LHCN-M2 (cell line): ENCODE measurements at places on chromosomes 6 and 20. TPM values are rescaled to one million over a fixed set of nuclear protein-coding genes. Genes with fewer than 3 reads are reported as not detected.

- DNase-seq = peak; percentile 7
Measured at GRCh38 chr6:122569230-122569771, 40.9 kb upstream of the PKIB start.

GRCh38 chr6:158072083-158072721, 90.5 kb downstream of the SYNJ2 start:
- DNase-seq = peak; percentile 67

Gene KCNB1
- 0.19 and 0.40 TPM in 2 replicates for total RNA-seq

GRCh38 chr6:91970700-91971099, 1383.8 kb upstream of the MAP3K7 start:
- peak; percentile 1 for DNase-seq

Gene AVP
- not detected in 2 replicates for total RNA-seq

DNA sequence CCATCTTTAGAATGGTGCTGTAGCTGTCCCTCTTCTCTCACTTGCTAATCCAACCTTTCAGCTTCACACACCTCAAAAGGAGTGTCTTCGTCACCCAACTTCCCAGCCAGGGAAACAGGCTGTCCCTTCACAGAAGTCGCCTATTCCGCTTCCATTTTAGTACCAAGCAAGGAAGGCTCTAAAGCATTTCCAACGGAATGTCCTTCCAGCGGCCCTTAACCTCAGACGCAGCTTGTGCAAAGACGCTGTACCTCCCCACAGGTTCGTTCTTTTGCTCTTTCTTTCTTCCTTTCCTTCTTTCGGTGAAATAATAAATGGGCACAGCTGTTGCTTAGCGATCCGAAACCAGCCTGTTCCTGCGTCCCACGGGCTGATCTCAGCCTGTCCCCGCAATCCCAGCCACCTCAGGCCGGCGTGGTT, 1.5 kb downstream of the PTPRT start:
- DNase-seq = no peak

Gene WFDC10A
- total RNA-seq = not detected in 2 replicates

DNA sequence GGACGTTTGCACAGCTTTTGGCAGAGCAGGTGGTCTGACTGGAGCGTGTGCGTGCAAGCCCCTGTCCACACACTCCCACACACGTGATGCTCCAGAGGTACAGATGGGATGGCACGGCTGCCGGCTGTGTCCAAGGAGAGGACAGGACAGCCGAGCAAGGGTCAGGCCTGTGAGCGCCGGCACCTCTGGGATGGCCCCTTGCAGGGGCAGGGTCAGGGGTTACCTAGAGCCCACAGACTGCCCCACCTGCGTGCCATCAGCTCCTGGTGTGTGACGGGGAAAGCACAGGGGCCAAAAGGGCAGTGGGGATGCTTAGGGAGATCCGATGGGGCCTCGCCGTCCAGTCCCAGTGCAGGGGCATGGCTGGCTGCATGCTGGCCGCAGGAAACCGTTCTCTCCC, 189.7 kb downstream of the TAF4 start:
- no peak for DNase-seq

Gene PANK2
- total RNA-seq = 53.8 and 67.5 TPM in 2 replicates

DNA sequence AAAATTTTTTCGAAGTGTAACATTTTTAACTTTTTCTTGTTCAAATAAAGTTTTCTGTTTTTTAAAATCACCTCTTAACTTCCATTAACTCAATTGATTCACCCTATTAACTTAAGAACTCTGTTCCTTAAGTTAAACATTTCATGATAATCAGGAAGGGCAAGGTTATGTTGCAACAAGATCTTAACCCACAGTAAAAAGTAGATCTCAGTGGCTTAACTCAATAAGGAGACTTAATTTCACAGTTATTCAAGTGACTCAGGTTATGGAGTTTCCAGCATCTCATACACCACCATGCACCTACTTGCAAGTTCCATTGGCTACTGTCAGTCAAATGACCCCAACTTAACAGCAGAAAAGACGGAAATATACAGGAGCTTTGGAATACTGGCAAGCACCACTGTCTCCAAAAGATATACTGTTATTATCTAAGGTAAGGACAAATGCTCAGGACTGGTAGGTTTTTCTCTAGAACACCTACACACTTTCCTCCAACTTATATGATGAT, 11.2 kb downstream of the HLA-DQB1 start:
- DNase-seq = no peak

DNA sequence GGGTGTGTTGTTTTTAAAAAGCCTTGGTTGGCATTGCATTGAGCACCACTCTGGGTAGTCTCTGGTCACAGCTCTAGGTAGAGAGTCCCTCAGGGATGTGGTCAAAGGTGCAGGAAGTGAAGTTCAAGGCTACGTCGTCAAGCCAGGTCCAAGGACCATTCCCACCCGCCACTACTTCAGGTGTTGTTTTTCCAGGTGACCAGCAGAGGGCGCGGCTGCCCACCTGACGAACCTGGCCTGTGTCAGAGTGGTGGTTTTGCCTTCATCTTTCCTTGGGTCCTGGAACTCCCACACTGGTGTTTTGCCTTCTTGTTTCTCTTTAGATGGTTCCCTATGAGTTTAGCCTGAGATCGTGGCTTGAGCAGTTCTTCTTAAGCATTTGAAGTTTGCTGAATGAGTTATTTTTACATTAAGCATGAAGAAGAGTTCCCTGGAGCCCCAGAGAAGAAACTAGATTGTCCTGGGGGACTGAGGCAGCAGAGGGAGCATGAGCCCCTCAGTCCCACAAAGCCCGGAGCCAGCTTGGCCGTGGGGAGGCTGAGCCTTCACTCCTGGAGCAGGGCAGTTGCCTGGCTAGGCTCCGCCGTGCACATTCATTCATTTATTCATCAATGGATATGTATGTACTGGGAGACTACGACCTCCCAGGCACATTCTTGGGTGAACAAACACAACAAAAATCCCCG, 5.6 kb upstream of the PHACTR3 start:
- peak; percentile 0 for DNase-seq
